NCI-H2171 treated with DMSO at 0.1 percent for 48 hours (cell line): ENCODE measurements at places on chromosomes 2 and 18.

DNA sequence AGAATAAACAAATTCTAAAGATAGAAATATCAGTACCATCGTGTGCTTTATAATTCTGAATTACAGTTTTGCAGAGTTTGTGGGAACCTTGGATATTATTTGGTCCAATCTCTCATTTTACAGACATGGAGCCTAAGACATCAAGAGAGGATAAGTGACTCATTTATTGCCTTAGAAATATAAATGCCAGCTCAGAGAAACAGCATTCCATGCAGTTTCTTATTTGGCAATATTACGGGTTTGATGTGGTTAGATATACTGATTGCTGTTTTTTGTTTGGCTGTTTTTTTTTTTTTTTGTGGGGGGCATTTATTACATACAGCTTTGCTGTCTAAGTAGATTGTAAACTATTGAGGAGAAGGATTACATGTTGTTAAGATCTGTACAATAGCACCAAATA is 1241.1 kb upstream of the LRRTM1 start:
- DNase-seq = no peak

DNA sequence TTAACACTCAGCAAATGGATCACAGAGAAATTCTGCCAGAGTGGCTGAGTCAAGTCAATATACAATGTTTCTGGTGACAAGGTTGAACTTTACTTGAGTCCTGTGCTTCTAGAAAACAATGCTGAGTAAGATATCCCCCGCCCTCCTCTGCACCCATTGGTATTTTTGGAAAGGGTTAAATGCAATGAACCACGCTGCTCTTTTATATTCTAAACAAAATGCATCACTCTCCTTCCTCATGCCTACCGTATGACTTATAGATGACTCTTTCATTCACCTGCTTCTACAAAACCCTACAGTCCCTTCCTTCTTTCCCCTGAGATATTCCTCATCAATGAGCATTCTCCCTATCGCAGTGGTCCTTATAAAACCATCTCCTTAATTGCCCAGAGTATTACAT is 168.8 kb downstream of the TXNL1 start:
- DNase-seq = no peak

DNA sequence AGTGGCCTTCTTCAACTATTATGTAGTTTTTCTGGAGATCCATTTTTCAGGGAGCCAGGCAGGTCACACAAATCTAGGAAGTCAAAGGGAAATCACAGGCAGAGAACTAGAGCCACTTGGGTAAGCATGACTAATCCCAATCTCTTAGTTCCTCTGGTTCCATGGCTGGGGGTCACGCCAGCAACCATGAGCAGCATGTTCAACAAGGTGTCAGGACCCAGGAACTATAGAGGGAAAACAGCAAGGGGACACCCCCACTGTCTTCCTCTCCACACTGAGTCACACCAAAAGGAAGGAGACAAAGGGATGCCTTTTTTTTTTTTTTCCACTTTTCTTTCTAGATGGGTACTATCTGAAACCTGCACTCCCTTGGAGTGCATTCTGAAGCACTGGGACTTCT is 250.9 kb downstream of the OTX1 start:
- no peak for DNase-seq

DNA sequence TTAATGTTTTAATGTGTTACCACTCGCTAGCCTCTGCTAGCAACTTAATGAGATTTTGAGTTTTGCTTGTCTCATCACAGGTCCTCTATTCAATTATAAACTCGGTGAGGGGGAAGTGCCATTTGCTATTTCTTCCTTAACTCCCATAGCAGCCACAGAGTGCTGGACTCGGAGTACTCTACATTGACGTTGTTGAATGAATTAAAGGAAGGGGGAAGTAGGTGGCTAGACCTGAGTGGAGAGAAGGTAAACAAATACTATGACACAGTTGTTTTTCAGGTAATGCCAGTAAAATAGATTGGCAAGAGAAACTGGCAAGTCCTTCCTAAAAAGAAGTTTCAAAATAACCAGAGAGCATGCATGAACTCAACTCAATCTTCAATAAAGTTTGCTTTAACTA is 339.3 kb downstream of the HRH4 start:
- no peak for DNase-seq

GRCh38 chr18:48918660-48919456 is 31.9 kb downstream of the SMAD7 start:
- no peak for DNase-seq

DNA sequence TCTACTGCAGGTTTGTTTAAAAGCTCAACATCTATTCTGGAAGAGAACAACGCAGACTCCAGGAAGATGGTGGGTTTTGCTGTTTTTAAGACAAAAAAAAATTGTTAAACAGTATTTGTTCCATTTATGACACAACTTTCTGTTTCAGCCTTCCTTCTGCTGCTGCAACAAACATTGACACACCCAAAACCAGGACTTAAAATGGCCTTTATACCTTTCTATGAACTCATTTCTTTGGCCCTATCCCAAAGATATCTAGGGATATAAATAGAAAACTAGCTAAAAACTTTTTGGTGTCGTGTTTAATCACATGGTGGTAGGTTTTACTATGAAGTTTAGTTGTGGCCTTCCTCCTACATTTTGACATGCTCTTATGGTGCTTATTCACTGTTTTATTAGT is 964 bp upstream of the GALNT3 start:
- no peak for DNase-seq

GRCh38 chr2:29509397-29509796 is 394.2 kb downstream of the CLIP4 start:
- no peak for DNase-seq

DNA sequence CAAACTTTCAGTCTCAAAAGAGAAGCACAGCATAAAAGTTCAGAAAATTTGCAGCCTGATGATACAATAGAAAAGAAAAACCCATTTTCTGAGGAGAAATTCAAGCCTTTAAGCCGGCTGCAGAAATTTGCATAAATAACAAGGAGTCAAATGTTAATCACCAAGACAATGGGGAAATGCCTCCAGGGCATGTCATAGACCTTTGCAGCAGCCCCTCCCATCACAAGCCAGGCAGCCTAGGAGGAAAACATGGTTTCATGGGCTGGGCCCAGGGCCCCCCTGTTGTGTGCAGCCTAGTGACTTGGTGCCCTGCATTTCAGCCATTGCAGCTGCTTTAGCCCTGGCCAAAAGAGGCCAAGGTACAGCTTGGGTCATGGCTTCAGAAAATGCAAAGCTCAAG is 54.1 kb upstream of the CAVIN2 start:
- no peak for DNase-seq
